ENCODE measurements at places on chromosomes 1 and 21.
A peak's percentile ranks its signal among the peaks of the same experiment; 100 is the strongest.

DNA sequence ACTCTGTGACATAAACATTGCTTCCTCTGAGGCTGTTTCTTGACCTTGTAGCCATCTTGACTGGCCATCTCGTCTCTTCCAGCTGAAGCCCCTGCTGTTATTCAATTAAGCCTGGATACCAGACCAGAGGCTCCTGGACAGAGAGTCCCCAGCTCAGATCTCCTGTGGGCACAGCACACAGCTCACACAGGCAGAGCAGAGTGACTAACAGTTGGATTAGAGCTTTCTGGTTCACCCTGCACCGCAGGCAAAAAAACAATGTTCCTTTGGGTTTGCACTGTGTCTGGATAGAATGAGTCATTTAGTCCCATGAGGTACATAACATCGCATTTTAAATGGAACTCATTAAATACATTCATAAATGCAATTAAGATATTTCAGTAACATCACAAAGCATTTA is 33.4 kb upstream of the USH2A start:
- DNase-seq: no peak

DNA sequence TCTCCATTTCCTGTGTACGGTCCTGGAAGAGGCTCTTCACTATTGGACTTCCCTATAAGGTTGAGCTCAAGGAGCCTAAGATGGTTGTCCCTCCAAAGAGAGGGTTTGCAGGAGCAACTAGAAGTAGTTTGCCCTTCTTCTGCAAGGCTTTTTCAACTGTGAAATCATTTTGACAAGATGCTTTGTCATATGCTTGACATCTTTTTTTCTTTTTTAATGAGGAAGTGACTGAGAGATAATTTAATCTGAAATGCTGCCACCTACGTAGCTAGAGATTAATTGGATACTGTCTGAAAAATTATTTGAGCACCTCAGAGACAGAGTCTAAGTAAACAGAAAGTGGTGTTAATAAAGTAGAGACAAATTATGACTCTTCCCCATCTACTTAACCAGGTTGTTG is 97.0 kb downstream of the CHRM3 start:
- DNase-seq: no peak

- DNase-seq: peak; percentile 52
Observed at GRCh38 chr1:61337981-61338848, 255.9 kb downstream of the NFIA start.

GRCh38 chr1:184562806-184563205 is 176.0 kb downstream of the C1orf21 start:
- no peak for DNase-seq

DNA sequence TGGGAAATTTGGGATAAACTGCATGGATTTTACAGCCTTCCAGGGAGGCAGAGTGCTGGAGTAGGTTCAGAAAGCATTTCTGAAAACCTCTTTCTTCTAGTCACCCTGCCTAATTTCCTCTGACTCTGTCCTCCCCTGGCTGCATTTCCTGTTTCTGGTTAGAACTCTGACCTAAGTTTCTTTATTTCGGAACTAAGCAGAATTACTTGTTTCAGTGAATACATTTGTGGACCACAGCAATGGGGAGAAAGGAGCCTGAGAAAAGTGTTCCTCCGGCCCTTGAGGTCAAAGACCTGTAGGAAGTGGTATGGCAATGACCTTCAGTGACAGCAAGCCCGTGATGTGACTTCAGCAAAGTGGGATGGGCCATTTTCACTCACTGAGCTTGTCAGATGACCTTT is 173.4 kb upstream of the RUNX1 start:
- no peak for DNase-seq

DNA sequence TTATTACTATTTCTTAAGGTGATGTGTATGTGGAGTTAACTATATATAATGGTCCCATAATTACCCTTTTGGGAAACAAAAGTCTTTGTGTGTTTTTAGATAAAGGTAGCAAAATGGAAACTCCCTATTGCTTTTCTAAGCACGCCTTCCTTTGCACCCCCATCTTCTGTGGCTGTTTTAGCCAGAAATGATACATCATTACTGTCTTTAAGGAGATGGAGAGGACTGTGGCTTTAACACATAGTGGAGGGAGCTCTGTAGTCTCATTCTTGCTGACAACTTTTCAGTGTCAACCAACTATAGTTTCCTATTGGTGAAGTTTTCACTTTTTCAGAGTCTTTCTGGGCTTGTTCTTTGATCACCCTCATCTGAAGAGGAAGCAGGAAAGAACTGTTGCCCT is 1.0 kb downstream of the APOBEC4 start:
- DNase-seq: no peak

GRCh38 chr1:215888159-215888558 is 321.1 kb downstream of the KCTD3 start:
- DNase-seq: peak; percentile 50

DNA sequence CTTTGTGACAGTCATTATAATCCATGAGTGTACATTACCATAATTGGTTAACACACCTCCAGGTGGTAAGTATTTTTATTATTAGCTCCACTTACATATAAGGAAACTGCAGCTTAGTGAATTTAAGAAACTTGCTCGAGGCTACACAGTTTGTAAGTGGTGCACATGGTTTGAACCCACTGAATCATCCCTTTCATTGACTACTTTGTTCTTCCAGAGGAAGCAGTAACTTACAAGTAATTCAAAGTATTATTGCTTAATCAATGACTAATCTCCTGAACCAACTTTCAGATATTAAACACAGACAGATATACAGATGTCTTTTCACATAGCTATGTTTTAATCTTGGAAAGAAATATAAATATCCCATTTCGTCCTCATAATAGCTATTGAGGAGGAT is 18.7 kb upstream of the CLDN8 start:
- no peak for DNase-seq

DNA sequence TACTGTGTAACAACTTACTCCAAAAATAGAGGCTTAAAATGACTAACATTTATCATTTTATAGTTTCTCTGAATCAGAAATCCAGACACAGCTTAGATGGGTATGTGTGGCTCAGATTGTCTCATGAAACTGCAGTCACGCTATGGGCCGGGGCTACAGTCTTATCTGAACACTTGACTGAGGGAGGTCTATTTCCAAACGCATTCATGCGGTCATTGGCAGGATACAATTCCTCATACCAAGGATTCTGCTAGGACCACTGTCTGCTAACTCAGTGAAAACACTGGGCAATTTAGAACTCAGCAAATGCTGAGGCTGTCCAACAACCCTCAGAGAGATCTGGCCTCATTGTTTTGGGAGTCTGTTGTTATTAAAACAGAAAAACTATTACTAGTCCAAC is 178.6 kb downstream of the TBX15 start:
- DNase-seq: no peak

GRCh38 chr21:46397211-46397905 is 61.3 kb upstream of the DIP2A start:
- DNase-seq: no peak

DNA sequence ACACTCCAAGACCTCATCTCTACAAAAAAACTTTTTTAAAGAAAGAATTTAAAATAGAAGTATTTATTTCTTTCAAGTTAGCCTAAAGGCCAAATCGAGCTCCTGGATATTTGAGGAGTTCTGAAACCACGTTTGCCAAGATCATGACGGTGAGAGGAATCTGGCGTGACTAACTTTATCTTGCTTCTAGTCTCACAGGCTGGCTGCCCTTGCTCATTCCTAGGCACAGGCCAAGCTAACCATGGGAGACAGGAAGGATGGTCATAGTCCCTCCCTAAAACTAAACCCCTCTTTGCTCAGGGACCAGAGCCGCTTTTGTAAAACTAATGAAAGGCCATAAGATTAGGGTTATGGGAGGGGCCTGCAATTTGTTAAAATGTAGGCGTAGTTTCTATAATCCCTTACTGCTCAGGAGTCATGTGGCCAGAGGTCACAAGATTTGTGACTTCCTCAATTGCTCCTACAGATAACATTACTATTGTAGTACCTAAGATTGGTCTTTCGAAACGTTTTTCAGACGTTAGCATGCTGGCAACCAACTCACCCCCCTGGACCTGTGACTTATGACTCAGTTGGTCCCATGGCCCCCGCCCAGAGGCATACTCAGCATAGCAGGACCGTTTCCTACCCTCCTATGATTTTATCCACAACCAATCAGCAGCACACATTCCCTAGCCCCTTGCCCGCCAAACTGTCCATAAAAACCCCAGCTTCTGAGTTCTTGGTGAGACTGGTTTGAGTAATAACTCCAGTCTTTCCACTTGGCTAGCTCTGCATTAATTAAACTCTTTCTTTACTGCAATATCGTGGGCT is 425.0 kb downstream of the SMYD3 start:
- no peak for DNase-seq

DNA sequence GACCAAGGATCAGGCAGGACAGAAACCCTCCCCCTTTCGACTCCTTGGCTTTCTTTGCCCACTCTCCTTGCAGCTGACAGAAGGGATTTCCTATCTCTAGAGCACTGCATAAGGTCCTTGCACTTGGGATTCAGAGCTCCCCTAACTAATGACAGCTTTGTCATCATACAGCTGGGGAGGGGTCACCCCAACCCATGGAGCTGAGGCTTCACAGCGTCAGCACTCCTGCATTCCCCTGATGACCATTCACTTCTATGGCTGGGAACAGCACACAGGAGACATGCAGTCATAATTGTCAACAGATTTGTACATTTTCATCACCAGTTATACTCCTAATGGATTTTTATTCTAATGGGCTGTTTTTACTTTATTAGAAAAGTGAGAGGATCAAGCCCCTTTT is 161.7 kb upstream of the C1orf87 start:
- no peak for DNase-seq

- DNase-seq: no peak
Observed at GRCh38 chr1:36599828-36600227, 117.1 kb upstream of the CSF3R start.

GRCh38 chr1:26915204-26915842 is 1.5 kb upstream of the NR0B2 start:
- peak; percentile 29 for DNase-seq

- no peak for DNase-seq
Observed at GRCh38 chr1:8082945-8083344, 56.8 kb upstream of the ERRFI1 start.

DNA sequence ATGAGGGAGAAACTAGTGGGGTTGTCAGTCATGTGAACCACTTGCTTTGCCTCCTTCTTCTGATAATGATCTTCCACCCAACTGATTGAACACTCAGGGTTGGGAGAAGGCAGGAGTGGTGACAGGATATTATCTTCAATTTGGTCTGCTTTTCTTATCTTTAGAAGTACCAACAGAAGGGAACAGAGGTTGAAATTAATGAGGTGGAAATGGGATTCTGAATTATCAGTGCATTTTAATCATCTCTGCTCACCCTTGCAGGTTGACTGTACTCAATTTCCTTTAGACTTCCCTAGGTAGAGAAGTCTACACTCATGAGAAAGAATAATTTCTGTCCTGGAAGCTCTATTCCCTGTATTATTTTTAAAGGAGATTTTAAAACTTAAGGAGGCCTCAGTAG is 19.9 kb upstream of the PTPN14 start:
- no peak for DNase-seq

- DNase-seq: no peak
Observed at GRCh38 chr1:6389971-6390370, 3.6 kb downstream of the ACOT7 start.

- DNase-seq: no peak
Observed at GRCh38 chr1:57003398-57004139, 37.8 kb upstream of the C8B start.

GRCh38 chr1:116558140-116558549 is 12.7 kb downstream of the CD58 start:
- DNase-seq: no peak

DNA sequence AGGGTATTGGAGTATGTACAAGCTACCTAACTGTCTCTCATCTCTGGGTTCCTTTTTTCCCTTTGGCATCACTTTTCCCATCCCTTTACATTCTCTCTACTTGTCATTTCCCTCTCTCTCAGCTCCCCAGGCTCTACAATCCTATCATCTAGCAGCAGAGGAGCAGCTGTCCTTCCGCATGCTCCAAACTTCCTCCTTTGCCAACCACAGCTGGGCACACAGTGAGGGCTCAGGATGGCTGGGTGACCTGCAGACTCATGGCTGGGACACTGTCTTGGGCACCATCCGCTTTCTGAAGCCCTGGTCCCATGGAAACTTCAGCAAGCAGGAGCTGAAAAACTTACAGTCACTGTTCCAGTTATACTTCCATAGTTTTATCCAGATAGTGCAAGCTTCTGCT is 561 bp downstream of the CD1E start:
- DNase-seq: no peak

GRCh38 chr1:41560931-41561330 is 76.4 kb upstream of the EDN2 start:
- no peak for DNase-seq

DNA sequence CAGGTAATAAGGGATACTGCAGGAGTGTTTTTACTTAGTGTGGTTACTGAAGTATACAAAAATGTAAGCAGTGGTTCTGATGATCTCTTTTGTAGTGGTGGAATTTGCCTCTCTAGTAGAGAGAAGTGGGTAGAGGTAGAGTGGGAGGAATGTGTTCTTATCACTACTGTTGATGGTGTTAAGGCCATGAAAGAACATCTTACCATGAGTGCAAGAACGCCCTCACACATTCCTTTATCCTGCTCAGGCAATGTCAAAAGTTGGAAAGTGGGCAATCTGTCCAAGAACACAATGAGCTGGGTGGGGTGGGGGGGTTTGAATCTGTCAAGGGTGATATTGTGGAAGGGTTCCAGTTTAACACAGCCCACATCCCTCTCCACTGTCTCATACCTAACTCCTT is 78.6 kb downstream of the TTLL7 start:
- no peak for DNase-seq

DNA sequence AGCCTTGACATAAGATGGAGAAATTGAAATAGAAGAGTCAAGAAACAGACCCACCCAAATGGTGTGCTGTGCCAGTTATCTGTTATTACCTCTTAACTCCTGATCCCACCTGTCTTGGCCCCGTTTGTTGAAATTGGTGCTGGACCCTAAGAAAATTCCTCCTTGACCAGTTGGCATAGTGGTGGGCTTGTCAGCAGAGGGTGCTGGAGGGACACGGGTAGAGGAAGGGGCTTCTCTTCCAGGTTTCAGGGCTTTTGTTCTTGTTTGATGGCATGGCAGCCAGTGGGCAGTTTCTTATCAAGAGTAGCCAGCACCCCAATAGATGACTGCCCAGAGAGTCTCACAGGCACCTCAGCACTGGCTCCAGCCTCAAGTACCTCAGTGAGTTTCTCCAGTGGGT is 51.6 kb downstream of the PCBP3 start:
- no peak for DNase-seq

GRCh38 chr21:33109574-33110339 is 39.8 kb downstream of the OLIG1 start:
- DNase-seq: peak; percentile 54

DNA sequence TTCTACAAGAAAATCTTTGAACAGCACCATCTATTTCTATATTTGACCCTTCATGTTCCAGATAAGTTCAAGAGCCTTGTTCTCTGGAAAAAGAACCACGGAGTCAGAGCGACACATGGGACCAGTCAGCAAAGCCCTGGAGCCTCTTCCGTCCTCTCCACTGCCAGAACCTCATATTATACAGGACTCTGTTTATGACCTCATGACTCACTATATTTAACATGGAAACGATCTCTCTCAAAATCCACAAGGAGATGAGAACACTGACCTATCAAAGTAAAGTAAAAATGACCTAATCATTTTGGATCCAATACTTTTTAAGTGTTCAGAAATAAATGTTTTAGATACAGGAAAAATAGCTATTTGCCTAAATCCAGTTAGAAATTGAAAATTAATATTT is 124.6 kb upstream of the KRTAP19-8 start:
- no peak for DNase-seq

All from DMS153 (cell line).